ENCODE measurements at places on chromosomes 2 and 18. TPM values are rescaled to one million over a fixed set of nuclear protein-coding genes. Genes with fewer than 3 reads are reported as not detected.

FAM168B gene
- total RNA-seq = 119 TPM

XDH gene
- total RNA-seq = 1.3 TPM

CYP27C1 gene
- under 0.01 TPM for total RNA-seq

PFN4 gene
- total RNA-seq = 0.44 TPM

PSMA8 gene
- not detected for total RNA-seq
